ENCODE measurements at places on chromosomes 11 and 22. TPM values are rescaled to one million over a fixed set of nuclear protein-coding genes. Genes with fewer than 3 reads are reported as not detected.

DNA sequence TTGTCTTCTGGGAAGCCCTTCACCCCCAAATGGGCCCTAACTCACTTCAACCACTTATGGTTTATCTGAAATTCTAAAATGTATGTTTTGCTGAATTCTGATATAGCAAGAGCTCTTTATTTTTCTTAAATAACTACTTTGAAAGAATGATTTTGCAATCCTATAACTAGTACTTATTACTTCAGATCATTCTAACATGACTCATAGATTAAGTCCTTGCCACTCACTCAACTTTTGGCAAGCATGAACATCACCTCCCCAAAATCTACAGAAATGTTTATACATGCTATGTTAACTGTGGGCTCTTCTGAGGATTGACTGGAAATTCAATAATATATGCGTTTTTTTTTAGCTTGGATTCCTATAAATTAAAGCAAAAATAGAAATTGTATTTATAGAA is 367.4 kb upstream of the FAT3 start:
- no peak for DNase-seq

DNA sequence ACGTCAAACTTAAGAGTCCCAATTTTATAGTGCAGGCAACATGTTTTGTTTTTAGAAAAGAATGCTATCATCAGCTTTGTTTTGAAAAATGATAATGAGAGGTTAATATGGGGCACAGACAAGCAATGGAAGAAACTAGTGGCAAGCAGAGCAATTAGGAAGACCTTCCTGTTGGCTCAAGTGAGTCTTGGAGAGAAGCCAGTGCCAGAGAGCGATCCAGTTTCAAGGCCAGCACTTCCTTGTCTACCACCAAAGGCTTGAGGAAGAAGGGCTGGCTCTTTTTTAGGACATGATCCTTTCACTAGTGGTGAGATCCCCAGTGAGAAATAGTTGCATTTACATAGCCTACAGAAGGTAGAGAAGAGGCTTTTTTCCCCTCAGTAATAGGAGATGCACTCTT is 1340.7 kb downstream of the LRRC4C start:
- DNase-seq, result no peak

- peak; percentile 70 for DNase-seq
Observed at GRCh38 chr11:70097783-70098563, 19.9 kb downstream of the ANO1 start.

BIRC3 gene
- 8.2 TPM for total RNA-seq
